ENCODE measurements at places on chromosomes 3 and 15.

DNA sequence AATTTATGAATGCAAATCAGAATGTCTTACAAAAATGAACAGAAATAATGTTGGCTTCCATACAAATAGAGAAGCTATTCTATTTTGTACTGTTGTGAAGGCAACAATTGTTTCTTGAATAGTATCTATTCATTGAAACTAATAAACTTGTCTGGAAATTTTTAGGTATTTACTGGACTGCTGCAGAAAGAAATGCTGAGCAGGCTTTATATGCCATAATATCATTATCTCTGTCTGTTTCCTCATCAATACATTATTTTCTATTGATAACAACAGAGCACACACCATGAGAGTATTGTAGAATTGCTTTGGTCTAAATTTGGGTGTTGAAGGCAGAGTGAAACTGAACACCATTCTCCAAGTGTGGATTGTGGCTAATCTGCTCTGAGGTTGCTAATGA lies 216.5 kb upstream of the CGNL1 start:
- no peak for DNase-seq

GRCh38 chr3:168558728-168559411 lies 463.1 kb upstream of the GOLIM4 start:
- DNase-seq = no peak

GRCh38 chr3:22175947-22176346 lies 424.9 kb upstream of the ZNF385D start:
- DNase-seq = no peak

- DNase-seq = no peak
Observed at GRCh38 chr3:43627360-43627759, 5.5 kb upstream of the ANO10 start.

GRCh38 chr15:92629975-92630626 lies 25.5 kb downstream of the FAM174B start:
- no peak for DNase-seq

- DNase-seq = no peak
Observed at GRCh38 chr15:96274698-96275097, 55.8 kb upstream of the NR2F2 start.

- DNase-seq = no peak
Observed at GRCh38 chr3:148500881-148501280, 196.8 kb upstream of the AGTR1 start.

- DNase-seq = no peak
Observed at GRCh38 chr3:65284961-65285360, 597.2 kb upstream of the ADAMTS9 start.

DNA sequence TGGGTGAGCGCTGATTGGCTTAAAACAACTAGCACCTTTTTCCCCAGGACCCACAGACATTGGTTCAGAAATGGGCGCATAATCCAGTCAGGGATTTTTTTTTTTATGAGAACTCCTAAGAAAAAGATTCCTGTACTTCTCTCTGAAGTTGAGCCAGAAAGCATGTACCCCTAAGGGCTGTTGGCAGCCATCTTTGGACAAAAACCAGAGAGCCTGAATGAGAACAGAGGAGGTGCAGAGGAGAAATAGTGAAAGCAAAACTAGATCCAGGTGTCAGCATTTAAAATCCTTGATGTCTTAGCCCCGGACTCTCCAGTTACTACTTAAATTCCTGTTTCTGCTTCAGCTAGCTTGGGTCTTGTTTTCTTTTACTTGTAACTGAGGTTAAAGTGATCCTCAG lies 1.9 kb upstream of the SLC27A2 start:
- DNase-seq = no peak

GRCh38 chr3:57335283-57335938 lies 42.9 kb upstream of the ASB14 start:
- no peak for DNase-seq

DNA sequence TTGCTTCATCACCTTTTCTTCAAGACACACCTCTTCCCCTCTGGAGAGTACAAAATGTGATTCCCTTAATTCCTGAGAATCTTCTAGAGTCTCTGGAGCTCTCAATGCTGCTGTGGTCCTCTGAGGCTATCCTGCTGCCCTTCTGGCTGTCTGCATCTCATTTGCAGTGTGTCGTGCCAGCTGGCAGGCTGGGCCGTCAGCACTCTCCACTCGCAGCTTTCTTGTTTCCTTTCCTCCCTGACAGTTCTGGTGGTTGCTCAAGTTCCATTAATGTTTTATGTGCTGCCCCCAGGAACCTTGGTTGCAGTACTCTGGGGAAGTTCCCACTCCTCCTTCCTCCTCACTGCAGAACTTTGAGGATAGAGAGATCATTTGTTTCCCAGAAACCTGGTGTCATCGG lies 210.8 kb upstream of the ROPN1 start:
- DNase-seq = no peak

- DNase-seq = no peak
Observed at GRCh38 chr3:145190761-145191160, 970.2 kb downstream of the PLOD2 start.

- peak; percentile 69 for DNase-seq
Observed at GRCh38 chr15:75836959-75837334, 6.3 kb upstream of the UBE2Q2 start.

DNA sequence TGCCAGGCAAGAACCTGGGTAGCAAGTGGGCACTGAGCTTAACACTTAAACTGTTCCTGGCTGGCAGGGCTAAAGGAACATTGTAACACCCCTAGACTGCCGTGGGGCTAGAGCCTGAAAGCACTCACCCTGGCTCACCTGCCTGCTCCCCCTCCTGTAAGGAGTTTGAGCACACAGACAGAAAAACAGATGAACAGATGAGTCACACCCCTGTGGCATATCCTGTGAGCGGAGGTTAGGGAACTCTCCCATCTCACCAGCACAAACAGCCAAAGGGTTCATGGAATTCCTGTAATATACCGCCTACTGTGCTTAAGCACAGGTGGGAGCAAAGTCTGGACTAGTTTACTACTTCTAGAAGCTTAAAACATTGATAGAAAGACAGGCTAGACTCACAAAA lies 300.1 kb downstream of the ROBO1 start:
- DNase-seq = no peak

GRCh38 chr3:117625174-117625573 lies 915.6 kb downstream of the TUSC7 start:
- no peak for DNase-seq

DNA sequence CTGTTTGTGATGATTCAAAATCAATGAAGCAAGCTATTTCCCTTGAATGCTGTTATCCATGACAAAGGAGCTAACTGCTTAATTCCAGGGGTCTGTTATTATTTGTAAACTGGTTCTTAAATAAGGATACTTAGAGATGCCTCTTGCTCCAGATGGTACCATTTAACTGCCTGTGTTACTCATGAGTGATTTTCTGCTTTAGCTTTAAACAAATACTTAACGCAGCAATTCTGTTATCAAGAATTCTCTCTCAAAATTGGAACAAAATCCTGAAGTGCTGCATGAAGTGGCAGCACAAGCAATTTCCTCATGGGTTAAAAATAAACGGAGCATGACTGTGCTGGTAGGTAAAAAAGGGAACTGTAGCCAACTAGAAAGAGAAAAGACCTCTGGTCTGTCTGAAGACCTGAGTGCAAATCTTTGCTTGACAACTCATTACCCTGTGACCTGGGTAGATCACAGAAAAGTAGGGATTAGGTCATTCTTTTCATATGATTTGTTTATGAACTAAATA lies 62.5 kb upstream of the GBE1 start:
- no peak for DNase-seq

- DNase-seq = no peak
Observed at GRCh38 chr3:14434126-14434497, 31.7 kb downstream of the SLC6A6 start.

- DNase-seq = no peak
Observed at GRCh38 chr3:124553178-124553577, 177.1 kb upstream of the UMPS start.

DNA sequence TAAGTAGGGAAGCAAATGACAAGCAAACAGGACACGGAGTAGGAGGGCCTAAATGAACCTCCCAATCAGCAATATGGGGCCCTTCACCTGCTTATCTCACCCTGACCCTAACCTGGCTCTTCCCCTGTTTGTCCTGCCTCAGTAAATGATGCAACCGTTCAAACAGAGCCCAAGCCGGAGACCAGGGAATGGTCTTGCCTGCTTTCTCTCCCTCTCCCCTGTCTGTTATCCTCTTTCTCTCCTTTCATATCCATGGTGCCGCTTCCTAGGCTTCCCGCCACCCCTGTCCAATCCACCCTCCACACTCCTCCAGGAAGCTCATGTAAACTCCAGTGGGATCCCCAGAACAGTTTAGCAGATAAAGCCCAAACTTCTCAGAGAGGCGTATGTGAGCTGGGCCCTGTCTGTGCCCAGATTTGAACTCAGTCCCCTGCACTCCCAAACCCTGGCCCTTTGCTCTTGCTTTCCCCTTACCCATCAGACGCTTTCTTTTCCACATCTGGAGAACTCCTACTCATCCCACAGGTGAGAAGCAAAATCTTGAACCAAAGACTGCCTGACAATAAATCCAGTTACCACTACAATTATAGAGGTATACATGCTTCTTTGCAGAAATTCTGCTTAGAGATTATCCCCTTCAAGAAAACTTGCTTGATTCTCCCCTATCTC lies 45.7 kb upstream of the STT3B start:
- no peak for DNase-seq

DNA sequence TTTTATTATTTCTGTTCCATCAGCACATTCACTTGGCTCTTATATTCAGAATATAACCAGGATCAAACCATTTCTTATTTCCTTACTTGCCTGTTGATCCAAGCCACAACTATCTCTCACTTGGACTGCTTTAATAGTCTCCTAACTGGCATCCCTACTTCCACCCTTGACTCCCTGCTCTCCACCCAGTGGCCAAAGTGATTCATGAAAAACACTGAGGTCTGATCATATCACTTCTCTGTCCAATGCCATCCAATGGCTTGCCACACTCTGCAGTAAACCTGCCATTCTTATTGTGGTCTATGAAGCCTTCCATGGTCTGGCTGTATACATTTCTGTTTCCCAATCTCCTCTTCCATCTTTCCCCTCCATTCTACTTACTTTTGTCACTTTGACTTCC lies 576.1 kb downstream of the PDCD6IP start:
- DNase-seq = no peak

GRCh38 chr15:32882955-32883354 lies 165.2 kb downstream of the GREM1 start:
- no peak for DNase-seq

DNA sequence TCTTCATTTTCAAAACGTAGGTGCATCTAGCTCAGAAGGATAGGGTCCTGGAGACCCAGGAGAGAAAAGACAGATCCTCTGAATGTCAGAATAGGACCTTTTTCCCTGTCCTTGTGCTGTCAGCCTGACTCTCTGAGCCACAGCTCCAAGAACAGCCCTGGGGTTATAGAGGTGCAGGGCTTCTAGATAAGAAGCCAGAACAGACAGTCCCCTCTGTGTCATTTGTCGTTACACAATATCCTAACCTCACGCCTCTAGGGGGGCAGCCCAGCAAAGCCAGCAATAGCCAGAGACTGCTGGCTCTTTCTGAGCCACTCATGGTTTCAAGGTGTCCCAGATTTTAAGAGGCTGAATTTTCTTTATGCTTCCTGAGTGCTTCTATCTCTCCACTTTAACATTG lies 153.2 kb upstream of the THBS1 start:
- DNase-seq = no peak

DNA sequence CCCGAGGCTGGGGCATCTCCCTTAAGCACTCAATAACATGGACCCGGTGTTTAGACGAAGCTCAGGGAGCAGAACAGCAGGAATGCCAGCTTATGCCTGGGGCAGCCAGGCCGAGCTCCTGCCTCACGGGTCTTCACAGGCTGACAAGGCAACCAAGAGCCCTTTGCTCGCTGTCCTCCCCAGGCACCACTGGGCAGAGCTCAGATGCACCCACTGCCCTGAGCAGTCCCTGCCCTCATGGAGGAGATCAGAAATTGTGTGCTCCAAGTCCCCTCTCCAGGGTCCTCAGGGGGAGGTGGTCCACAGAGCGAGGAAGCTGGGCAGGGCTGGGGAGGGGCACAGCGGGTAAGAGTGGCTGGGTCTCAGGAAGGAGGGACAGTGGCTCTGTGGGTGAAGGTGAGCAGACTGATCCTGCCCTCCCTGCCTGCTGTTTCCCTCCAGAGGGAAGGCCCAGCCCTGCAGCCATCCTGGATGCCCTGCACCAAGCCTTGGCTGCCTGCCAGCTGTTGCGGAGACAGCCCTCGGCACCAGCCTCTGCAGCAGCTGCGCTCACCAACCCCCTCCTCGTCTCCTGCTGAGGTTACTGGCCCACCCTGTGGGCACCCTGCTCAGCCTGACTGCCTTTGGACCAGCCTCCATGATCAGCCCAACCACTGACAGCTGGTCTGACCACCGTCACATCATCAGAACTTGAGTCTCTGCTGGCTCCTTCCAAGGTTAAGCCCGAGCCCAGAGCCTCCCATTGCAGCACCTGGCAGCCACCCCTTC lies 21.1 kb upstream of the GP9 start:
- DNase-seq = no peak

DNA sequence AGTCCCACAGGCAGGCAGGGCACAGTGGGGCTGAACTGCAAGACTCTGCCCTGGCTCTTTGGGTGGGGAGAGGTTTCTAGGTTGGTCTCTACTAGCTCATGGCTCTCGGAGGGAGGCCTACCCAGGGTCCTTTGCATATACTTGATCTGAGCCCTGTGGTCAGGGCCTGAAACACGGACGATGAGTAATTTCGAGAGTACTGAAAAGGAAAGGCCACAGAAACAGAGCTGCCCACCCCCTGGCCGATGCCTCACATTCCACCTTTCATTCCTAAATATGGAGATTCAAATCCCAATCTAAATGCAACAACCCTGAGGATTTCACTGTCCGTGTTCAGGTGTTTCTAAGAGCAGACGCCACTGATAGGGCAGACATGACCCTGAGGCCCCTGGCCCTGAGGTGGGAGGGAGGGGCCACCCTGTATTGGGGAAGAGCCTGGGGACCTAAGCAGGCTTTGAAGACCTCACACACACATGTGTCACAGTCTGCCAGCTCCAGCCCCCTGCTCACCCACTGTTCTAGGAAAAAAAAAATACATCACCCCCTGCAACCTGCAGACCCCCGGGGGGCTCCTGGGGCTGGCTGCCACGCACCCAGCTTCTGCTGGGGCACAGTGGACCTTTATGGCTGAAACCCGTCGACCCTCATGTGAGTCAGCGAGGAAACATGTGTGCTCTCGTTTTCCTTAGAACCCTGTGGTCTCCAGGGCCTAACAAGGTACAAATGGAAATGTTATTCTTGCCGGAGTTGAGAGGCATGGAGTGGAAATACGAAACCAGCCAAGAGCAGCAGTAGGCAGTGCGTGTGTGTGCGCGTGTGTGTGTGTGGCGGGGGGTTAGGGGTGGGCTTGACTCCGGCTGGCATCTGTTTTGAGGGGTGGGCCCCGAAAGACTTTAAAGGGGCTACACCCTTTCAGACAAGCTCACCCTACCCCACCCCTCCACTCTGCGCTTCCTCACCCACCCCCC lies 112.7 kb downstream of the CHSY1 start:
- DNase-seq = peak; percentile 8
